Right kidney (tissue), 9 donors: ENCODE measurements at places on chromosomes 2 and 18.

- no peak for DNase-seq
Observed at GRCh38 chr2:121605820-121606733, 43.2 kb downstream of the CLASP1 start.

DNA sequence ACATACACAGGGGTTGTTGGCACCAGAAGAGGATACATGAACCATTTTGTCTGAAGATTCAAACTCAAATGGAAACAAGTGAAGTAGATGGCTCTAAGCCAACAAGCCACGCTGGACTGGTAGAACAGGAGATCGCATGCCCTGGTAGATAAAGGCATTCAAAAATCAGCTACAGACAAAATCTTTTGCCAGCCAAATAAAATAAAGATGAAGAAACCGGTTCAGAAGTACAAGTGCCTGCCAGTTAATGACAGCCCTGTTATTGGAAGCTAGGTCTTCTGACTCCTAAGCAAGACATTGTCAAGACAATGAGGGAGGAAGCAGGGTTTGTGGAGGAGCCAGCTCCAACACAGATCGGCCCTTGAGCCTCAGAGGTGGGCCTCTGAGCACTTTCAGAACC, 52.3 kb downstream of the EHD3 start:
- no peak for DNase-seq

DNA sequence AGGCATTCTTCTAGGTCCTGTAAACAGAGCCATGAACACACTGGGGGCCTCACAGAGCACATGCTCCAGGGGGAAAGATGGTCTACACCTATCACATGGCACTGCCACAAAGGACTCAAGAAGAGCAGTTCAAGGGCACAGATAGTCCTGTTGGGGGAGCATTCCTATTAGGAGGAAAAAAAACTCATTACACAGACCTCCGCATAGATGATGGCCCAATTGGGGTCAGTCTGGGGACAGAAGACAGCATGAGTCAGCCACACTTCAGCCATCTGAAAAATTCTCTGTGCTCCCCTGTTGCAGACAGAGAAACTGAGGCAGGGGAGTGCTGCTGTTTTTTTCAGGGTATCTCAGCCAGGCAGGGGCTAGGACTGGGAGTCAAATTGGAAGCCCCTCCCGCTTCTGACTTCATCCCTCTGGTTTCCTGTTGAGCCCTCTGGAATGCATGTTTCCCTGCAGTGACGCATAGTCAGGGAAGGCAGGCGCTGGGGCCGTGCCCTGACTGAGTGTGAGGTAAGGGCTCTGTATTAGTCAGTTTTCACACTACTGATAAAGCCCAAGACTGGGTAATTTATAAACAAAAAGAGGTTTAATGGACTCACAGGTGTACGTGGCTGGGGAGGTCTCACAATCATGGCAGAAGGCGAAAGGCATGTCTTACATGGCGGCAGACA, 67.9 kb downstream of the RHOB start:
- DNase-seq: no peak

DNA sequence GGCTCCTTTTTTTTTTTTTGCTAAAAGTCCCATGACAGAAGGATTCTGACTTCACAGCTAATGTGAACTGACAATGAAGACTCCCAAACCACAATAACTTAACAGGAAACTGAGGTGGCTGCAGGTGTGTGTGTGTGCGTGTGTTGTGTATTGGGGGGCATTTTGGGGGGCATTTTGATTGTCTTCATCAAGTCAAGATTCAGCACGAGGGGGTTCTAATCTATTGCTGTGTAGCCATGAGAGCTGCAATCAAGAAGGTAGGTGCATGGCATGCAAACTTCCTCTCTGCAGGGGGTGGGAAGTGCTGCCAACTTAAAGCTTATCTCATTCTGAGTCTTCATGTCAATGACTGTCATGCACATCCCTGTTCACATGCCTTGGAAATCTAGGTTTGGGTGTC, 25.2 kb downstream of the SPRED2 start:
- DNase-seq: no peak
